ENCODE measurements at places on chromosomes 5 and 9.

GRCh38 chr9:18138656-18139055 is 335.3 kb upstream of the ADAMTSL1 start:
- no peak for DNase-seq

GRCh38 chr9:123933440-123934212 is 3.7 kb upstream of the DENND1A start:
- DNase-seq: no peak

DNA sequence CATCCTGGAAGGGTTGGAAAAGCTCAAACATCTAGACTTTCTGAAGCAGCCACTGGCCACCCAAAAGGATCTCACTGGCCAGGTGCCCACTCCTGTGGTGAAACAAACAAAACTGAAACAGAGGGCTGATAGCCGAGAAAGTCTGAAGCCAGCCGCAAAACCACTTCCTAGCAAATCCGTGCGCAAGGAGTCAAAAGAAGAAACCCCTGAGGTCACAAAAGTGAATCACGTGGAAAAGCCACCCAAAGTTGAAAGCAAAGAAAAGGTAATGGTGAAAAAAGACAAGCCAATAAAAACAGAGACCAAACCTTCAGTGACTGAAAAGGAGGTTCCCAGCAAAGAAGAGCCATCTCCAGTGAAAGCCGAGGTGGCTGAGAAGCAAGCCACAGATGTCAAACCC is 87.6 kb downstream of the MAP1B start:
- DNase-seq: peak; percentile 22

GRCh38 chr5:177478711-177479646 is 5.5 kb upstream of the DBN1 start:
- DNase-seq: peak; percentile 58

- DNase-seq: no peak
Observed at GRCh38 chr5:74257645-74258313, 382.7 kb downstream of the ENC1 start.

- DNase-seq: no peak
Observed at GRCh38 chr9:131982671-131983239, 96.9 kb downstream of the MED27 start.

- DNase-seq: no peak
Observed at GRCh38 chr5:105905392-105905791, 1765.3 kb downstream of the EFNA5 start.

DNA sequence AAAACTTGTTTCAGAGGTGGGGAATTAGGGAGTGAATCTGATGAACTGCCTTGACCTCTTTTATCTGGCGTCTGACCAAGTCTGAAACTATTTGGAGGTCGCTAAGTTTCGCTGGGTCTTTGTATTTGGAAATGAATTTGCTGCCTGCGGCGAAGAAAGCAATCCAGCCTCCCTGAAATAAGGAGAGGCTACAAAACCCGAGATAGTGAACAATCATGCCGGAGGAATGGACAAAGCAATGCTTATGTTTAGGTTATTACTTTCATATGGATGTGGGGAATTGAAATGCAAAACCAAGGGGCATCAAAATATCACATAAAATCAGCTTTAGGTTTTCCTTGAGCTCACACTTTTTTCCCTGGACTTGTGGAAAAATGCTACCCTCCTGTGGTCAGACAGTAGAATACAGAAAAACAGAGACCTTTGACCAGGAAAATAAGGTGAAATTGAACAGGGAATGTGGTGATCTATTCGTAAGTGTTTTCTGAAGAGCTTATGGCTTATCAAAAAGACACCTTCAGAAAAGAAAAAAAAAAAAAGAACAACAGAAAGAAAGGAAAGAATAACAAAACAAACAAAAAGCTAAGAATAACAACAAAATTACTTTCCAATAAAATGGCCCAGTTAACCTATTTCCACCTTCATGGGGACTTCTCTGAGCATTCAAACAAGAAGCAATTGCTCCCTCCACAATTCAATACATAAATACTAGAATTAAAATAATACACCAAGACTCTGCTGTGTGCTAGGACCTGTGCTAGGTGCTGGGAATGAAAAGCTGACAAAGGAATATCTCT is 68.6 kb upstream of the DPYSL3 start:
- no peak for DNase-seq

- DNase-seq: no peak
Observed at GRCh38 chr5:102747386-102748166, 7.5 kb upstream of the PAM start.

DNA sequence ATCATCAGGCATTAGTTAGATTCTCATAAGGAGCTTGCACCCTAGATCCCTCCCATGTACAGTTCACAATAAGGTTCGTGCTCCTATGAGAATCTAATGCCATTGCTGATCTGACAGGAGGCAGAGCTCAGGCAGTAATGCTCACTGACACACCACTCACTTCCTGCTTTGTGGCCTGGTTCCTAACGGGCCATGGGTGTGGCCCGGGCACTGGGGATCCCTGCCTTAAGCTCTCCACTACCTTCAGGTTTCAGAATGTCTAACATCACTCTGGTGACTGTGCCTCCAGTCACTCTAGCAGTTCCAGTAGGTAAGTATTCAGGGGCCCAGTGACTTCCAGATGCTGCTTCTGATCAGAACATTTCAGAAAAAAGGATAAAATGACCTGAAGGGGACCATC is 152.4 kb downstream of the LRRC70 start:
- peak; percentile 23 for DNase-seq

GRCh38 chr9:130339306-130339705 is 73.7 kb downstream of the HMCN2 start:
- DNase-seq: no peak

DNA sequence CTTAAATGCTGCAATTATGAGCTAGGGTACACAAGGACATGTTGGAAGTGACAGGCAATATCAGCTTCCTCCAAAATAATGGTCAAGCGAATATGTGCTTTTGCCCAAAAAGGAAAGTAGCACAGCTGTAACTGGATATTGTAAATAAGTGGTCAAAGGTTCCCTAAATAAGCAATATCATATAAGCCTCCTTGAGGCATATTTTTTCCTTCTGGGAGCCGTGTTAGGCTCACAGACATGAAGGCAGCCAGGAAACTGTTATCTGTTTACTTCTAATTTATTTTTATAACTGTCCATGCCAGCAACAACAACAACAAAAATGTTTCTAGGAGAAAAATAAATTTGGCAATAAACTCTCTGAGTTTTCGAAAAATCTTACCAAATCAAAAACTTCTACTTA is 648.3 kb downstream of the PDE4D start:
- no peak for DNase-seq

GRCh38 chr5:3155046-3155445 is 403.6 kb upstream of the IRX2 start:
- no peak for DNase-seq

GRCh38 chr5:79503794-79504495 is 10.0 kb downstream of the HOMER1 start:
- DNase-seq: no peak

- DNase-seq: no peak
Observed at GRCh38 chr5:115317320-115317719, 20.9 kb upstream of the CCDC112 start.

GRCh38 chr9:129174724-129175514 is 3.1 kb downstream of the IER5L start:
- no peak for DNase-seq

DNA sequence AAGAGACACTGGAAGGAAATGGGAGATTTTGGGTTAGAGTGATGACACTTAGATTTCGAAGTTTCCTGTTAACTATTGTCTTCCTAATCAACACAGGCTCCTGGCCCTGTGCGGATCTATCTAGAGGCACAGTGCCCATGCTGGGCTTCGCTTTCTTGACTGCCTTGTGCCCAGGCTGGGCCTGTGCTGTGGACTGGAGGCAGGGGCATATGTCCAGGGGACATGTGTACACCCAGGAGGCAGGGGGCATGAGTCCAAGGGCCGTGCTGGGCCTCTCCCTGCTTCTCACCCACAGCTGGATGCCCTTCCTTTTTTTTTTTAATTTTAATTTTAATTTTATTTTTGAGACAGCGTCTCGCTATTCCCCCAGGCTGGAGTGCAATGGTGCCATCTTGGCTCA is 37.6 kb downstream of the EHMT1 start:
- DNase-seq: no peak

All from stimulated activated CD4-positive, alpha-beta T cell treated with anti-CD3 and anti-CD28 coated beads, Interleukin-1b, Interleukin-23, amount 100 ng/mL, for 48 hours (primary cell).